ENCODE measurements at places on chromosomes 7 and 10.

- H3K36me3 ChIP-seq, result no peaks in the 10 kb centered on the region
- no peak overlapping the region for H3K4me3 ChIP-seq
- H3K27ac ChIP-seq, result no peak overlapping the region
- no peak for DNase-seq
- no peaks in the 10 kb centered on the region for H3K27me3 ChIP-seq
Observed at GRCh38 chr10:16612115-16612980, 90.7 kb upstream of the C1QL3 start.

DNA sequence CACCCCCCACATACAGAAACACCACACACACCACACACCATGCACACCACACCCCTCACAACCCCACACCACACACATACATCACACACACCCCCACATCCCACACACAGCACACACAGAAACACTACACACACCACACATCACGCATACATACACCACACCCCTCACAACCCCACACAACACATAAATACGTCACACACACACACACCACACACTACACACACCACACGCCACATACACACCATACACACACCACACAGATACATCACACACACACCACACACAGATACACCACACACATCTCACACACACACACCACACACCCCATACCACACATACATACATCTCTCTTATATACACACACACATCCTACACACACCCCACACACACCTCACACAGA lies 126.2 kb downstream of the ANLN start:
- H3K36me3 ChIP-seq, result no peaks in the 10 kb centered on the region
- no peak overlapping the region for H3K4me3 ChIP-seq
- H3K4me1 ChIP-seq, result no peaks in the 10 kb centered on the region
- no peak overlapping the region for H3K27ac ChIP-seq
- H3K27me3 ChIP-seq, result no peaks in the 10 kb centered on the region

- H3K27ac ChIP-seq, result no peak overlapping the region
- DNase-seq, result no peak
- H3K4me1 ChIP-seq, result no peaks in the 10 kb centered on the region
- H3K36me3 ChIP-seq, result no peaks in the 10 kb centered on the region
- no peak overlapping the region for H3K4me3 ChIP-seq
Observed at GRCh38 chr7:28086198-28086597, 94.4 kb downstream of the JAZF1 start.

DNA sequence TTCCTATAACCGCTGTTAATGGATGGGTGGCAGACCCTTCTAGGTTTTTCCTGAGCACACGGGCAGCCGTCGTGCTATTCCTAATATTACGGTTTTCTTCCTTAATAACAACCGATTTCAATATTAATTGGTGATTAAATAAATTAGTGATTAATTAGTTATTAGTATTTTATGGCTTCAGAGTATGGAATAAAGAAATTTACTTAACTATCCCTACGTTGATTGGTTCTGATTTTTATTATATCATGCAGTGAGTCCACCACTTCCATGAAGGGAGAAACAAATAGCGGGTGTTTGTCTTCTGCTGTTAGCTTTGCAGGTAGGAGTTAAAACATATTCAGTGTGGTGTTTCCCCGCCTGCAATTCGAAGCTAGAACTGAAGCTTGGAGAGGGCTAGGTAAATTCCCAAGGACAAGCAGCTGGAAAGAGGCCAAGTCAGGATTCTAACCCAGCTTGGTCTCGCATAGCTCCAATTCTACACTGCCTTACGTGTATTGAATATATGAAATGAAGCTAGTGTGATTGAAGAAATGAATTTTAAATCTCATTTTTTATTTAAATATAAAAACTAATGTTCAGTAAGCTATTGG lies 928 bp upstream of the CSTF2T start:
- H3K4me3 ChIP-seq, result peak overlapping the region; percentile 93
- H3K27ac ChIP-seq, result peak overlapping the region; percentile 98
- H3K4me1 ChIP-seq, result peaks cover 25% of the 10 kb centered on the region

DNA sequence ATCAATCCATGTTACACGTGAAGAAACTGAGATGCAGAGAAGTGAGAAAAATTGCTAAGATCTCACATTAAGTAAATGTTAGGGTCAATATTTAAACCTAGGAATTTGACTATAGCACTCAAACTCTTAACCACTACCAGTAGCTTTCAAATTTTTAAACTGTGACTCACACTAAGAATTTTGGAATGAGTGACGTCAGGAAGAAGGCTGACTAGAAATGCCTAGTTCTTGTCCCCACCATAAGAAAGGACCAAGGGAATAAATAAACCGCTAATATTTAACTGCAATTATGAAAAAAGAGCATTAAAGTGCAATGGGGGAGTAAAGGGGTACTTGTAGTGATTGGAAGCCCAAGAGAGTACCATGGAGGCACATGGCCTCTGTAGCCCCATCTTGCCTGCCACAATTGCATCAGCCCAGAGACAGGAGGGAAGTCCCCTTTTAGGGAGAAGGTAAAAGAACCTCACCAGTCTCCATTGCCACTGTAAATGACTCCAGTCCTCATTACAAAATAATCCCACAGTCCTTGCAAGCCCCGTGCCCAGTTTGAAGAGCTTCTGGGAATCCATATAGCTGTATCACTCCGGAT lies 3.5 kb upstream of the AKR1B1 start:
- DNase-seq, result no peak
- peaks cover 17% of the 10 kb centered on the region for H3K4me1 ChIP-seq
- H3K27me3 ChIP-seq, result no peaks in the 10 kb centered on the region
- H3K36me3 ChIP-seq, result no peaks in the 10 kb centered on the region
- no peak overlapping the region for H3K27ac ChIP-seq
